NCI-H1930 (cell line): ENCODE measurements at places on chromosomes 16 and 17.

GRCh38 chr16:54034684-54035083 is 251.9 kb downstream of the IRX3 start:
- no peak for DNase-seq

GRCh38 chr16:58563775-58564174 is 48.5 kb downstream of the SETD6 start:
- DNase-seq: no peak

DNA sequence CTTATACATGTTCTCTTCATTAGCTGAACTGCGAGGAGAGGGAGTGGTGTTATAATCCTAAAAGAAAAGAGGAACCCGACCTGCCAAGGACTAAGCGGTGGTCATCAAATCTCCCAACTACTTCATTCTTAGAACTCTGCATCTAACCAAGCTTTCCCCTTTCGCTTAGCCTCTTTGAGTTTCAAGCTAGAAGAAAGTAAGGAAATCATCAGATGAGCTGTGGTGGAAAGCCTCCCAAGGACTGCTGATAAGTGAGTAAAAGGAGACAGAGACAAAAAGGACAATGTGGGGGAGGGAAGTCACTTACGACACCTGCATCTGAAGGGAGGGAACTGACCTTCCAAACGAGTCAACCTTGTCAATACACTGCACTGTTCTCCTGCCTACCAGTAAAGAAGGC is 121.3 kb downstream of the TRIM37 start:
- no peak for DNase-seq

DNA sequence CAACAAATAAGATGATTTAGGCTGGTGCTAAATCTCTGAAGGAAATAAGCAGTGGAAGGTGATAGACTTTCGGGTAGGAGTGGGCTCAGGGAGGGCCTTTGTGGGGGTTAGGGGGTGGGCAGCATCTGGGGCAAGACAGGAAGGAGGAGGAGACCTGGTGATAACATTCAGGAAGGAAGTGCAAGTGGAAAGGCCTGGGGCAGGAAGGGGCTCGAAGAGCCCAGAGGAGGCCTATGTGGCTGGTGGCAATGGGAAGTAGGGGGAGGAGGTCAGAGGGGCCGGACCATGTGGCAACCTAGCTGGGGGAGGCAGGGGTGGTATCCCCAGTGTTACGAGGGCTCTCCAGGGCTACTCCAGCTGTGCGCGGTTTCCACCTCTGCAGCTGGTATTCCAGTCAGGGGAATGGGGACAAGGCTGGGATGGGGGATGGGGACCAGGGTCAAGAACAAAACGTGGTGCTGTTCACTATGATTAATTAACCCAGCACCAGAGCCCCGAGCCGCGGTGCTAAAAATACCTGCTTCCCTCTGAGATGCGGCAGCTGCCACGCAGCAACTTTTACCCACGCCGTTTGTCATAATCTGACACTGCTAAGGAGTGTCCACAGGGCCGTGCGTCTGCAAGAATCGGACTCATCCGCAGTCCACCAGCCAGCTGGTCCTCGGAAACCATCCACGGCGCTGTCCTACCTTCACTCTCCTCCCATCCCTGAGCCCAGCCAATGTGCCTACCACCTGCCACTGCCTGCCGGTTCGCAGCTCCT is 5.2 kb upstream of the CCDC182 start:
- DNase-seq: no peak

DNA sequence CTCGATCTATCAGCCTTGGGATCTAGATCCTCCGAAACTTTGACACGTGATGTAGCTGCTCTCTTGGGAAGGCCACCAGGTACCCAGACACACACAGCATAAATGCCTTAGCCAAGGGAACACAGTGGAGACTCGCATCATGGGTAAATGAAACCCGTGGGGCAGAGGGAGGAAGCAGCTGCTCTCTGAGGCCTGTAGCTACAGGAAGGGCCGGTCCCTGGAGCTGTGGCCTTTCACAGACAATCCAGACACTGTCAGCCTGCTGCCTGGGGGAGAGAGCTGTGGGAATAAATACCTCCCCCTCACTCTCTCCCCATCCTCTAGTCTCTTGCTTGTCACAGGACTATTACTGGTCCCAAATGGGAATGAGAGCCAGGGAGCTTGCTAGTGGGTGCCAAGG is 351.2 kb downstream of the UTP18 start:
- DNase-seq: no peak

DNA sequence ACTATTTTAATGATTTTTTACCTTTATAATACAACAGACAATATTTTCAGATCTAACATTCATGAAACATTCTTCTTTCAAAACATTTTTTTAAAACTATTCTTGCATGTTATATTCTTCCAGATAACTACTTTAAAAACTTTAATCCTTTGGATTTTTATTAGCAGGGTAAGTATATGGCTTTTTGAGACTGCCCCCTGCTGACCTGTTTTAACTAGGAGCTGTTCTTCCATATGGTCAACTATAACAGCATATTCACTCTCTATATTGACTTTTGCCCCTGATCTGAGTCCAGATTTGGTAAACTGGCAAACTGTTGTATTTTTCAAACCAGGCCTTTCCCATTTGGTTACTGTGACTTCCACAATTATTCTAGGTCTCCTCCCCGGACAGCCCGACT is 16.5 kb downstream of the ZNF18 start:
- no peak for DNase-seq

DNA sequence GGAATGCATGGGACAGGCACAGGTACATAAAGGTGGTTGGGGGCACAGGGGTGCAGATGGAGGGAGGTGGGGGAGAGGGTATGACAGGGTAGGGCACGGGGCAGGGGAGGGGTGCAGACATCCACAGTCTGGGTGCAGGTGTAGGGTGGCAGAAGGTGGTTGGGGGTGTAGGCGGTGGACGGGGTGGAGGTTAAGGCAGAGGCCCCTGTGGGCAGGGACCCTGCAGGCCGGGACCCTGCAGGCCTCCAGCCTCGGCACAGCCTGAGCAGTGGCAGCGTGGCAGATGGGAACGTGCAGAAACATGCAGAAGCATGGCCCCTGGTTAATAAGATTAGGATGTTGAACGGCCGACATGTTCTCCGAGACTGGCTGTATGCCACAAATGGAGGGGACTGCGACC is 115.2 kb downstream of the RBFOX3 start:
- no peak for DNase-seq

GRCh38 chr16:17277981-17278381 is 192.8 kb downstream of the XYLT1 start:
- DNase-seq: no peak

DNA sequence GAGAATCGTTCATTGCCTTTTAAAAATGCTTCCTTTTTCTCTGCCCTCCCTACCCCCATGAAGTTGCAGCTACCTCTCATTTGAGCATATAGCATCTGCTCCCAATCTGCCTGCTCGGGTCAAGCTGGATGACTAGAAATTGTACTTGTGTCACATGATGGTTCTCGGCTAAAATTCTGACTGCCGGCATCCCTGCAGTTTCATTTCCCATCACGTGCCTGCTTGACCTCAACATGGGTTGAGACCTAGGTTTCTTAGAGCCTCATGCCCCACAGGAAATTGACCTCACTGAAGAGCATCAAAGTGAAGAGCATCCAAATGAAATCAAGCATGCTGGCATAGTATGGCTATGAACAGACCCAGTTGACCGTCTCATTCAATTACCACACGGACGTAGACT is 581.6 kb upstream of the PSMD7 start:
- no peak for DNase-seq

DNA sequence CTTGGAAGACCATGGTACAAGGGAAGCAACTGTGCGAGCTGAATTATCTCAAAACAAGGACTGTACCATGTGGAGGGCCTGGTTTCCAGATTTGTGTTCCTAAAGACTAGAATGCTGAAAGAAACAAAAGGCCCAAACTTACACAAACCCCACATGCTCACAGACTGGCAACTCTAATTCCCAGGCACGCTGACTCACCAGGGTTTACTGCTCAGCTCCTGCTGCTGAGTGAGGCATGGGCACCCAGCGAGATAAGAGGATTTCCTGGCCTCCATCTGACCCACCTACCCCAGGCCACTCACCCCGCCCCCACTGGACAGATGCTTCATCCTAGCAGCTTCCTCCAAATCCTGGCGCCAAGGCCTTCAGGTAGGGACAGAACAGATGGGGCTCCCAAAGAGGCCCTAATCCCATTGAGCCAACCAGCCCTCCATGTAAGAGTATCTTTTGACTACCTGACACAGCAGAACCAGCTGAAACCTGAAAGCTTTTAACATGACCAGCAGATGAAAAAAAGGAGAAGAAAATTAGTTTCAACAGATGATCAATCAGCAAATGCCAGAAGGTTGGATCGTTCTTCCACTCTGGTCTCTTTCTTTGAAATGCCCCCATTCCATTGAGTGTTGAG is 33.9 kb downstream of the DCUN1D3 start:
- no peak for DNase-seq

DNA sequence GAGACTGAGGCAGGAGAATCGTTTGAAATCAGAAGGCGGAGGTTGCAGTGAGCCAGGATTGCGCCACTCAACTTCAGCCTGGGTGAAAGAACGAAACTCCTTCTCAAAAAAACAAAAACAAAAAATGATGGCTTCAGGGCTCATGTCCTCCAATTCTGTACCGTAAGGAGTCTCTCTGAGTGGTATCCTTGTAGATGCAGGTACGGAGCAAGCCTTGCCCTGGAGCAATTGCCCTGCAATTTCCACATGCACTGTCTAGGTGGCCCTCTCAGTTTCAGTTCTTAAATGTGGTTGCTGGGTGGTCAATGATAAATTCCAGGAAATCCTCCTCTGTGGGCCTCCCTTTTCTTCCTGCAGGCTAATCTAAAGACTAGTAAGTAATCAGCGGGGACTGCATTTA is 10.6 kb downstream of the TMEM238L start:
- DNase-seq: no peak

- DNase-seq: no peak
Measured at GRCh38 chr17:41352597-41353366, 2.2 kb upstream of the KRT33A start.

- no peak for DNase-seq
Measured at GRCh38 chr17:38430822-38431221, 2.6 kb downstream of the ARHGAP23 start.

GRCh38 chr16:82653550-82654511 is 27.1 kb downstream of the CDH13 start:
- DNase-seq: no peak

DNA sequence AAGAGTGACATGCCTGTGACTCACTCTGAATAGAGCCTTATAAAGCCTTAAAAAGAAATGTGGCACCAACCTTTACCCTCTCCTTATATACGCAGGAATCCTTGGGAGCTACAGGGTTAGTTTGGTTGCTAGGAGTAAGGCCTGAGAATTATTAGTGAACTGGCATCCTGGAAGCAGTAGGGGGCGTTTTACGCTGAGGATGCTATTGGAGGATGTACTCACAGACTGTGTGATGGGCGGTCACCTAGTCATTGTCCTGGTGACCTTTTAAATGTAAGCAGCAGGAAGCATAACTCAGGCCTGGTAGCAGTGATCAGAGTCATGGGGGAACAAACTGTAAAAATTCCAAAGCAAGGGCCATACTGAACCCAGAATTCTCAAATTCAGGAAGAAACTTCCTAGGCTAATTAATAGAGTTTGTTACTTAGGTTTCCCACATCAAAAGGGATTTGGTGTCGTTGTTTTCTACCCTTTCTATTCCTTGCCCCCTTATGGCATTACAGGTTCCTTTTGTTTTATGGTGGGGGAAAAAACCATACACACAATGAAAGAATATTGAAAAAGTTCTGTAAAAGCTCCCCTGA is 153.8 kb downstream of the SNX11 start:
- DNase-seq: peak; percentile 62

DNA sequence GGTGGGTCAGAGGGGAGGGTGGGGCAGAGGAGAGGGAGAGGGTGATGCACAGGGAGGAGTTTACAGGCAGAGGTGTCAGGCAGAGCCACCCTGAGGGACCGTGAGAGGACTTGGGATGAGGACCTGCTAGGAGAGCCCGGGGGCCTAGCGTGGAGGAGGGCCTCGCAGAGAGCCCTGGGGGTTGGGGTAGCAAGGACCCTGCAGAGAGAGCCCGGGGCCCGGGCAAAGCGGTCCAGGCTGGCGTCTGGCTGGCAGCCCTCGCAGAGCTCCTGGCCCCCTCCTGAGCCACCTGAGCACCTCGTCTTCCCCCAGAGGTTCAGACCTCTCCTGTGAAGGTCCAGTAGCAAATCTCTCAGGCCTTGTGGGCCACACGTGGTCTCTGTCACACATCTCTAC is 42.0 kb upstream of the ZNF469 start:
- DNase-seq: no peak

DNA sequence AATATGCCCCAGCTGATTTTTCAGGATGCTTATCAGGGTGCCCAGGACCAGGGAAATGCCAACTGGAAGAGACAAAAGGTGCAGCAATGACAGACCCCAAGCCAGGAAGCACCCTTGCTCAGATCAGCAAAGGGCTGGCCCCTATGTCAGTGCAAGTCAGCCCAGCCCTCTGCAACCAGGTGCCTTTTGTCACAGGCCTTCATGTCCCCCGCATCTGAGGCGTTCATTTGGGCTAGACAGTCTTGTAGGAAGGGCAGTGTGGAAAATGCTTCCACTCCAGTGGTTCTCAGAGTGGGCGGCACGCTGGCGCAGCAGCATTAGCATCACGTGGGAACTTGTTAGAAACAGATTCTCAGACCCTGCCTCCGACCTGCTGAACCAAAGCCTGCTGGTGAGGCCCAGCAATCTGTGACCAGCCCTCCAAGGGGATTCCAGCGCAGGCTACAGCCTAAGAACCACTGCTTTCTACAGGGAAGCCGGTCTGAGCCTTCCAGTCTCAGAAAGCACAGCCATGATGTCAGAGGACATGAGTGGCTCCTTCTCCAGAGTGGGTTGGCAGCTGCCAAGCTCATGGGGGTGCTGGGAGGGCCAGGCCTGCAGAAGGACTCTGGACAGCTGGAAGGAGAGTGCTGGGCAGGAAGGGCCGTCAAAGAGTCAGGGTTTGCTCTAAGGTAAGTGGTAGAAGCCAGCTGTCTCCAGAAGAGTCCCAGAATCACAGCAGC is 13.1 kb downstream of the SLC47A2 start:
- no peak for DNase-seq

GRCh38 chr16:84043486-84044117 is 1.0 kb upstream of the SLC38A8 start:
- no peak for DNase-seq

- DNase-seq: no peak
Measured at GRCh38 chr17:32498391-32498790, 11.6 kb downstream of the CDK5R1 start.

- DNase-seq: no peak
Measured at GRCh38 chr17:32553168-32553567, 66.4 kb downstream of the CDK5R1 start.

DNA sequence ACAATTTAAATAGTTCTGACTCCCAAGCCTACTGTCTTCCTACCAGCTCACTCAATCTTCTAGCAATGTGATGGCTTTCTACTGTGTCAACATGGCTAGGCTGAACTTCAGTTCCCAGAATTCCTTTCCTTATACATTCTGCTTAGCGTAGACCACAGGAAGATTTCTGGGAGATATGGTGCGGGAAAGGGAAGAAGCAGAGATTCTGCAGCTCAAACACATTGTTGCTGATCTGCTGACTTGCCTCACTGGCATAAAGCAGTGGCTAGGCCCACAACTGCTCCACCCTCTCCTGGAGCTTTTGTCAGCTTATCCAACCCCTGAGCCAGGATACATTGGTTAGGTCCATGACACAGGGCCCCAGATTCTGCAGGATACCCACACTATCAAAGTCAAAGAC is 58.8 kb downstream of the GAS7 start:
- DNase-seq: no peak

- peak; percentile 78 for DNase-seq
Measured at GRCh38 chr17:6654841-6655731, 3.5 kb downstream of the C17orf100 start.

- no peak for DNase-seq
Measured at GRCh38 chr16:60636117-60636516, 1400.1 kb downstream of the CDH8 start.

GRCh38 chr17:6456914-6457687 is 12.8 kb downstream of the PIMREG start:
- DNase-seq: no peak
